ENCODE measurements at places on chromosomes 2 and 18.

- DNase-seq: no peak
Observed at GRCh38 chr18:48521723-48522122, 17.1 kb upstream of the CTIF start.

DNA sequence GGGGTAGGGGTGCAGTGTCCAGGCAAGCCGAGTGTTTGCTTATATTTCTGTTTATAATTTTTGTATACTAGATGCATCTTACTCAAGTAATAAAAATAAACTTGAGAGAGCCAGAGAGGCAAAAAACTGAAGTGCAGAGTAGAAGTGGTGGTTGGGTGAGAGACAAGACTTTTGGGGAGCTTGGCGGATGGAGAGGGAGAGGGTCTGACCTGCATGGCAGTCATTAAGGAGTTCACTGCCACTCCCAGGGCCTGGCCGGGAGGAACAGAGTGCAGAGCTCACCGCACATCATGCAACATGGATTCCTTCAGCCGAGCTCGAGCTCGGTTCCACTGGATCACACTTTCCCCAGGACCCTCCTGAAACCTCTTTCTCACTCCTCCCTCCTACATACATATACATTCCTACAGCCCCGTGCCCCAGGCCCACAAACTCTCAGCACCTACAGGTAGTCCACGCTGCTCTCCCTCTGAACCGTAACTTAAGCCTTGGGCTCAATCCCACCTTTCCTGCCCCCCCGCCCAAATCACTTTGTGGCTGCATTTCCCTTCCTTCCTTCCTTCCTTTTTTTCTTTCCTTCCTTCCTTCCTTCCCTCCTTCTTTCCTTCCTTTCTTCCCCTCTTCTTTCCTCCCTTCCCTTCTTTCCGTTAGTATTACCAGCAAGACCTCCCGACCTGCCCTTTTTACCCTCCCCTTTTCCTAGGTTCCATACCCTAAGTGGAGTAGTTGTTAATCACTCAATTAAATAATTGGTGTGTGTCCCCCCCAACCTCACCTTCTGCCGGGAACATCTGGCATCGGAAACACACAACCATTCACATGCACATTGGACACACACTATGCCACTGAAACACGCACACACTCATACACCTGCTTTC is 37.1 kb upstream of the ATP6V1B1 start:
- no peak for DNase-seq

- no peak for DNase-seq
Observed at GRCh38 chr2:187312718-187313282, 135.3 kb downstream of the CALCRL start.

- no peak for DNase-seq
Observed at GRCh38 chr18:74622072-74622471, 24.4 kb downstream of the ZNF407 start.

- no peak for DNase-seq
Observed at GRCh38 chr2:174499371-174499770, 12.5 kb upstream of the GPR155 start.

All from esophagus squamous epithelium (tissue), 5 donors.